ENCODE measurements at places on chromosomes 2 and 18.

GRCh38 chr18:59822612-59823550, 76.9 kb upstream of the PMAIP1 start:
- no peak for DNase-seq

DNA sequence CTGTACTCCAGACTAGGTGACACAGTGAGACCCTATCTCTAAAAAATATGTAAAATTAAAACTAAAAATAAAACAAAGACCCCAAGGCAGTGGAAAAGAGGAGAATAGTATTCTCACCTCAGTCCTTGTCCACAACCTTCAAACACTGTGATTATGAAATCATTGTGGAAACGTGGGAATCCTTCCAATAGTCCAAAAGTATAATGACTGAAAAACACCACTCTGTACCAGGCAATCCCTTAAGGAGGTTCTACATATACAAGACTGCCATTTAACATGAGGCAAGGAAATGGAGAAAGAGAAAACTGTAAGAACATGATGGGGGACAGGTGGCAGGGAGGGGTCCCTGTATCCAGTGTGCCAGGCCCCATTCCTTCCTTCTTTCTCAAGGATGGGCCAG, 66.1 kb downstream of the ACVR1 start:
- DNase-seq = no peak

GRCh38 chr2:200471324-200471848, 38.5 kb downstream of the KCTD18 start:
- peak; percentile 69 for DNase-seq

GRCh38 chr18:68583685-68584084, 131.2 kb downstream of the TMX3 start:
- no peak for DNase-seq

DNA sequence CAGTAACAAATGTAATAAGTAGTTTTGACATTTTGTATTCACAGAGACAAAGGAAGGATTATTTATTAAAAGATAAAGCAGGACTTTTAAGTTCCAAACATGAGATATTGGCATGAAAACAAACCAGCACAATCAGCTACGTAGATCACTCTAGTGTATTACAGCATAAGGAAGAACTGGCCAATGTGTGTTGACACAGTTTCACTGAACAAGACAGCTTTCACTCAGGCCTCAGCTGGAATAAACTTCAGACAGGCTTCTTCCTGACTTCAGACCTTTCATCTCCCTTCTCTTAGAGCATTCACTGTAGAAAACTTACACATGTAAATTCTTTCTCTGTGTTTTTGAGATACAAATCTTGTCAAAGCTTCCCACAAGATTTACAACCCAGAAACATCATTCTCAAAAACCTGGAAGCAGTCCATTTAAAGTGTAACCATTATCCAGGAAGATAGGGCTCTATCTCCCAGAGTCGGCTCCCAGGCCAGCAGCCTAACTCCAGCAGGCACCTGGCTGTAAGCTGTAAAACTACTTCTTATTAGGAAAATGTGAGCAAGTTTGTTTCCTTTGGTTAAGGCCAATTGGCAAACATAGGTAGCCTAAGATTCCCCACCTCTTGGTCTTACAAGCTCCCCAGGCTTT, 768.3 kb upstream of the CDH7 start:
- no peak for DNase-seq

DNA sequence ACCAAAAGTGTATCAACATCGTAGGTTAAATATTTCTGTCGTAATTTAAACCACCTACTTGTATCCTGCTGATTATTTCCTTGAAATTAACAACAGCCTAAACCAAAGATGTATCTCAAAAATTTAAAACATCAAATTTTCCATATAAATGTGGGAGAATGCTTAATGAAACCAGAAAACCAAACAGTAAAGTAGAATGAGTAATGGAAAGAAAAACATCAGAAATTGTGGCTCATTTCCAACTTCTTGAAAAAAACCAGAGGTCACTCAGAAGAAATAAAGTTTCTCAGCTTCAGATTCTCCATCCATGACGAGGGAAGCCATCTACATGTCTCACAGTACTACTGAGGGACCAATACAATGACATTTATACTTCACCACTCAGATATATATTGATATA, 296.5 kb downstream of the NOL4 start:
- DNase-seq = no peak

GRCh38 chr2:241924909-241925250, 55.4 kb downstream of the RTP5 start:
- no peak for DNase-seq

DNA sequence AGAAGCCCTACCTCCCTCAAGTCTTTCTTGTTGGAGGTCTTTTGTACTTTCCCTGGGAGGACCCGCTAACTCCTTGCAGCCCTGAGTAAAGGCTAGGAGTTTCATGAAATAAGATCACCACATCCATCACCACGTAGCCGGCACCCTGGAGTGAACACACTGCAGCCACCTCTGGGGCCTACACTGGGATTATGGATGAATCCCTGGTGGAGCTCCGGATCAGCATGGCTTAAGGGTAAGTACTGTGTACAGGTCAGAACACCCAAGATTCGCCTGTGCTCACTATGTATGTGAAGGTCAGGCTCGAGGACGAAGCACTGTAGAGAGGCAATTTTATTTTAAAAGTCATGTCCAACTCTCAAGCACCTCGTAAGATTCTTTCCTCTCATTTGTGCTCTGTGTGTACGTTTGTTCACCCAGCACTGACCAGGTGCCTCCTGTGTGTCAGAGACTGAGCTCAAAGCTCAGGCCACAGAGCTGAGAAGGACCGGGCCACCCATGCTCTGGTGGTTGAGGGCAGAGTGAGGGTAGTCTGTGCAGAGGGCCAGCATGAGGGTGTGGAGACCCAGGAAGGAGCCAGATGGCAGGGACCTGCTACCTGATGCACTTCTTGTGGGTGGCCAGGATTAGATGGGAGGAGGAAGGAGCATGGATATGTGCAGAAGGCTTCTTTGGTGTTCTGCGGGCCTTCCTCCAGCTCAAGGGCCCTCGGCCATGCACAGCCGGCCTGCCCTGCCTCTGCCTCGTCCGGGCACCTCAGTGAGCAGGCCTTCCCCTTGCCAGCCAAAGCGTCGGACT, 66.7 kb upstream of the TFCP2L1 start:
- no peak for DNase-seq

DNA sequence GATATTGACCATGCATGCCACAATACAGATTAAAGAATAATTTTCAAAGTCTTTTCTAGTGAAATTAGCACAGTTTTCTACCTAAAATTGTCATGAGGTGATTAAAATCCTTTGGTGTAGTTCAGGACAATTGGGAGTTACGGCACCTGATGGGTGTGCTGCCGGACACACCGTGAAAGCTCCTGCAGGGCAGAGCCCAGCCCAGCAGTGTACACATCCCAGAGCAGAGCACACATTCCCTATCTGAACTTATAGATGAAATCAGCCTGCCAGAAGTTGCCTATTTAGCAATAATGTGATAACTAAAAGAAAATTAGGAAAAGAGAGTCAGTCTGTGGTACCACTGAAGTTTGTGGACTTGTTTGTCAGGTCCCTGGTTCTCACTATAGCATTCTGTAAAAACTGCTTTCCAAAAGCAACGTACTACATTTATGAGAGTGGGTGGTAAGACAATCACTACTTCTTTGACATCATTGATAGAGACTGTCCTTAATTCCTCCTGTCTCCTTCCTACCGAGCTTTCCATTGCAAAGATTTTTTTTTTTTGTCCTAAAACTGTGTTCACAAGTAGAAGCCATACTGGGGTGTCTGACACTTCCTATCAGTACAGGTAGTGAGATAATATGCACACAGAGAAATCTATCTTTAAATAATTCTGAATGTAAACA, 3.4 kb downstream of the CYTIP start:
- DNase-seq = no peak

DNA sequence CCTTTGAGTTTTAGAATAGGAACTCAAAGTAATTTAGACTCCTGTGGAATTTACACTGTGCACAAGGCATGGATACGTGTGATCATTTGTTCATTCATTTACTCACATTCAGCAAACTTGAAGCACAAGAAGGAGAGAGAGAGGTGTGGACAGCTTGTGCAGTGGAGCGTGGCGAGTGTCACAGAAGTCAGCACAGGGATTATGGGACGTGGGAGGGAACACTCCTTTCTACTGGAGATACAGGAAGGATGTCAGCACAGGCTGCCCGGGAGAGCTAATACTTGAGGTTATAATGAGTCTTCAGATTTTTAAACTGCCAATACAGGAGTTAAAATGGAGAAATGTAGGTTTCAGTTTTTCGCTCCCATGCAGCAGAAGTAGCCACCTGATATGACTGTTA, 7.0 kb downstream of the FAM228A start:
- DNase-seq = no peak

GRCh38 chr18:32552421-32553030, 81.8 kb upstream of the GAREM1 start:
- peak; percentile 64 for DNase-seq

DNA sequence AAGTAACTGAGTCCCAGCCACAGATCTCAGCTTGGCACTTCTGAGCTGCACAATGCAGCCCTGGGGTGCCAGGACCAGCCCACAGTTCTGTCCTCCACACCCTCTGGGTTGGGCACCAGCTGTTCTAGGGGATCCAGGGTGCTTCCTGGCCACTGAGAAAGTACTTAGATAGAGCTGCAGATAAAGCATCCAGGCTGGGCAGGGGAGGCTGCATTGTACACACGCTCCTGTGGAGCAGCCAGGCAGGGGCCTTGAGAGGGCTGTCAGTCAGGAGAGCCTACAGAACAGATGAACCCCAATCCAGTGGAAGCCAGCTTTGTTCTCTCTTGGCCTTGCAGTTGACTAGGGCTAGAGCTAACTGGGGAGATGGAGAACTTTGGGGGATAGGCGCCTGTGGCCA, 104.6 kb downstream of the KIAA1328 start:
- no peak for DNase-seq

DNA sequence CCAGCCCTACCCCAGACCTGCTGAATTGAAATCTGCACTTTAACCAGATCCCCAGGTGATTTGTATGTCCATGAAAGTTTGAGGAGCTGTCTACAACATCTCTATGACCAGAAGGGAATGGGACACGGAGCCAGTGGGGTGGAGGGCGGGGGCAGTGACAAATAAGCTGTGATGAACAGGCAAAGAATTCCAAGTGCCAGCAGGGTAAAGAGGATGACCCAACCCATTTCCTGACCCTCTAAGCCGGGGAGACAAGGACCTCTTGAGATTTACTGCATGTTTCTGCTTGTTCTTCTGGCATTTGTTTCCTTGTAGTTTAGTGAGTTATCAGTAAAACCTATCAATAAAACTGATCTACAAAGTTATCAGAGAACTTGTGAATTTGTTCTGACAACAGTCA, 8.7 kb downstream of the TET3 start:
- no peak for DNase-seq

DNA sequence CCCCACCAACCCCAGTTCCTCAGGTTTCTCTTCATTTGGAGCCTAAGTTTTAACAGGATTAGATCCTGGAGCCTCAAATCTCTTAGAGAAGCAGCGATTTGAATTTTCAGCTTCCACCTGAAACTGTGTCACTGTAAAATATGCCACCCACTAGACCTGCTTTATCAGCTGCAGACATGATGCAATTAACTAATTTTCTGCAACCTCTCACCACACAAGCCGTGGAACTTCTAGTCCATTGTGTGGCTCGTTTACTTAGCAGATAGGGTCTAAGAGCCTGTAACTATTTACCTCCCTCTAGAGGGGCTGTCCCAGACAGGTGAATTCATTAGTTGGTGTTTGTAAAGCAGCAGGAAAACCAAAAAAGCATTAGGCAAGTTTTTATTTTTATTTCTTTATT, 31.6 kb upstream of the FZD5 start:
- DNase-seq = no peak

DNA sequence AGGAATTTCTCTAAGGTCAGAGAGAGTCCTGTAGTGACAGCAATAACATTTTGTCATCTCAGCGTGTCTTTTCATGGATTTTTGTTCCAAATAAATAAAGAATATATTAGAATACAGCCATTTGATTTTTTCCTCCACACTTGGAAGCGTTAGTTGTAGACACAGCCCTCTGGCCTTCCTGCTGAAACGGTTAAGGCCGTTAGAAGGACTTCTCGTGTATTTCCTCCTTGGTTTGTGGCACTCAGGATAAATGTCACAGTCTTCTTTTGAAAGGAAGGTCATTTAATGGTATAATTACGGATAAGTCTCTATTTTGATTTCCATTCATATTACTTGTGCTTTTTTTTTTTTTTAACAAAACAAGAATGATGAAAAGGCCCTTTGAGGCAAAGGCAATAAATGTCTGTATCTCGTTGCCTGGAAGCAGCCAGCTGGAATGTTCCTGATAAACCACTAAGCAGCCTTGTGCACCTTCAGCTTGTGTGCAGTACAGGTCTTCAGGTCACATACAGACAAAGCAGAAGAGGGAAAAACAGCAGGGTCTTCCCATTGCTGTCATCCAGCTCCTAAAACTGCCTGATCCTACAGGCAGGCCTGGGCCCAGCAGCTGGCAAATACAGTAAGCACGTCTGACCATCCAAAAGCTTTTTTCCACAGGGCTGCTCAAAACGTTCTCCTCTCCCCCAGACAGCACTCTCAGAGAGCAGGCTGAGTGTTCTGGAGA, 14.4 kb downstream of the EFR3B start:
- no peak for DNase-seq

DNA sequence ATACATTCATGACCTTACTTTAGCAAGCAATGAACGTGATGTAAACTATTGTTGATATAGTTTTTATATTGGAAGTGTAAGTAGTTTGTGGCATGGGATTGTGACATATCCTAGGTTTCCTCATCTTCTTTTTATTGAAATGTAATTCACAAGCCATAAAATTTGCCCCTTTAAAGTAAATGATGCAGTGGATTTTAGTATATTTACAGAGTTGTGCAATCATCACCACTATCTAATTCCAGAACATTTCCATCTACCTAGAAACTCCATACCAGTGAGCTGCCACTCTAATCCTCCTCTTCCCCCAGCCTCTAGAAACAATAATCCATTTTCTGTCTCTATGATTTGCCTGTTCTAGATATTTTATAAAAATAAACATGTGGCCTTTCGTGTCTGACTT, 10.7 kb upstream of the CASP10 start:
- no peak for DNase-seq

GRCh38 chr2:11175293-11175795, 20.1 kb downstream of the SLC66A3 start:
- DNase-seq = no peak

GRCh38 chr2:183079139-183079775, 710 bp downstream of the DUSP19 start:
- DNase-seq = no peak

- peak; percentile 1 for DNase-seq
Observed at GRCh38 chr2:41736105-41736567, 311.7 kb upstream of the PKDCC start.

DNA sequence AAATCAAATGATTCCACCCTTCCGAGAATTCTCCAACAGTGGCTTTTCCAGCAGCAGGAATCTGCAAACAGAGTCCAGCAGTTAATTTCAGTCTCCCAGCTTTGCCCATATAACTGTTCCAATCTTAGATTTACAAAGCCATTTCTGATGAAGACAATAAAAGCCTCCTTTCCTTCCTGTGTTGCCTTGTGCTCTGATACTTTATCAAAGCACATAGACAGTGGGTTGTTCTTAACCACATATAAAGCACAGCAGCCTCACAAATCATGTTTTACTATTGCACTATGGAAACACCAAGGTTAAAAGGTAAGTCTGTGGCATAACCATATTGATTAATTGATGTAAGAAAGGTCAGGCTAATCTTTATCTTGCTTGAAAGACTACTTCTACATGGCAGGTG, 89.8 kb upstream of the MMADHC start:
- no peak for DNase-seq

- no peak for DNase-seq
Observed at GRCh38 chr2:168611896-168612650, 156.0 kb downstream of the CERS6 start.
